ENCODE measurements at places on chromosomes 16 and 17. TPM values are rescaled to one million over a fixed set of nuclear protein-coding genes. Genes with fewer than 3 reads are reported as not detected.

Gene CCDC200
- 22.6 TPM for total RNA-seq

DNA sequence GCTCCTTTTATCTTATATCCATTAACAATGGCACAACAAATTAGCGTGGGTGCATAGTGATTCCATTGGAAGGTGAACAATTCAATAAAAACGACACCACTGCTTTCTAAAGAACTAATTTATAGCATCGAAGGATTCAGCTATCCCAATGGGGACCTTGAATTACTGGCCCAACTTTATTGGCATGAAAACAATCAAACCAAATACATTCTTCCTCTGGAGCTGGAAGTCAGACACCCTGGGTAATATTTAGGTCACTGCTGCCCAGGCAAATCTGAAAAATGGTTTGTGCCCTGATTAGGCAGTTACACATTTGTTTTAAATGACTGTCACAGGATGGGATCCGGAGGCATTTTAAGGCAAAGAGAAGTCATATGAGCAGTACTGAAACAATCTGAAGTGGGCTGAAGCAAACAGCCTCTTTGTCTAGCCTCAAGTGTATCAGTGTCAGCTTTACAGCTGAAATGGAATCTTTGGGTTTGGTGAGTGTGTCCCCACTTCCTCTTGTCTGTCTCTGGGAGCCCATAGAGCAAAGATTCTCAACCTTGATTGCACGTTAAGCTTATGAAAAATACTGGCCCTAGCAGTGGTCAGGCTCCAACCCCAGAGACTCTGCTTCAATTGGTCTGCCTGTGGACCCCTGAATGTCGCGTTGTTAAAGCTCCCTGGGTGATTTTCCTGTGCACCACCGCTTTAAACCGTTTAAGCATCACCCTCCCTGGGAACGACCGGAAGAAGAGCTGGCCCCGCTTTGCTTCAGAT is 30.3 kb downstream of the CDK5R1 start:
- H3K27ac ChIP-seq = no peak overlapping the region
- no peaks in the 10 kb centered on the region for H3K27me3 ChIP-seq
- H3K4me1 ChIP-seq = peaks cover 5% of the 10 kb centered on the region
- DNase-seq = no peak
- H3K36me3 ChIP-seq = no peaks in the 10 kb centered on the region

Gene HEATR3
- total RNA-seq = 51.2 TPM

GRCh38 chr17:56152874-56153602 is at the start of gene ANKFN1:
Gene ANKFN1 (plus strand): TSS chr17:56153475. CDS start chr17:56212668, 59,193 bp downstream.
- no peak within 1 kb of the TSS for H3K27ac ChIP-seq
- H3K4me3 ChIP-seq = no peak within 1 kb of the TSS
- no peaks in the 10 kb centered on the region for H3K27me3 ChIP-seq
- no peaks in the 10 kb centered on the region for H3K4me1 ChIP-seq

DNA sequence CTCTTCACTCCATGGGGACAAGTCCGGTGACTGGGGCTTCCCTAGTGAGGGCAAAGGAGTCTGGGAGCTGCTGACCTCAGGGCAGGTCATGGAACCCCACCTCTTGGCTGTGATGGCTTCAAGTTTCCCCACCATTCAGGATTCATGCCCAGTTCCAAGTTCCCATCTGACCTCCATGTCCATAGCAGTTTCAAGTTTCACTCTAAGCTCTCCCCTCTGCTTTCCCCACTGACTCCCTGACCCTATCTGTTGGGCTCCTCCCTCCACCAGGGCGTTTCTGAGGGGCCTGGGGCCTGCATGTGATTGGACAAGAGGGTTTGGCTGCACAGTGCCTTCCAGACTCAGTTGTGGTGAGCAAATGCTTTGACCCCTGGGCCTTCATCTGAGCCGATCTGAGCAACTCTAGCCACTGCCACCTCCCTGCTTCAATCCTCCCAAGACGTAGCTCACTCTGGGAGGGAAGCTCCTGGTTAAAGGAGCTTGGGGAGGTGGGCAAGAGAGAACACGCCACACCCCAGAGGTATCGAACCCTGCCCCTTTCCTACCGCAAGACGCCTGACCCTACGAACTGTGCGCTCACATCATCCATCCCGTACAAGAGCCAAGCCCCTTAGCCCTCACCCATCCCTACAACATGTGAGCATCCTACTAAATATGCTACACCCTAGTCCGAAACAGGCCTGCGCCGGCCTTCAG is 8.3 kb downstream of the ZNF629 start:
- no peaks in the 10 kb centered on the region for H3K27me3 ChIP-seq
- no peak for DNase-seq
- no peak overlapping the region for H3K27ac ChIP-seq
- H3K4me1 ChIP-seq = peaks cover 13% of the 10 kb centered on the region

Gene RAB40B
- total RNA-seq = 9.4 TPM
